ENCODE measurements at places on chromosomes 7 and 10.
A peak's percentile ranks its signal among the peaks of the same experiment; 100 is the strongest.

DNA sequence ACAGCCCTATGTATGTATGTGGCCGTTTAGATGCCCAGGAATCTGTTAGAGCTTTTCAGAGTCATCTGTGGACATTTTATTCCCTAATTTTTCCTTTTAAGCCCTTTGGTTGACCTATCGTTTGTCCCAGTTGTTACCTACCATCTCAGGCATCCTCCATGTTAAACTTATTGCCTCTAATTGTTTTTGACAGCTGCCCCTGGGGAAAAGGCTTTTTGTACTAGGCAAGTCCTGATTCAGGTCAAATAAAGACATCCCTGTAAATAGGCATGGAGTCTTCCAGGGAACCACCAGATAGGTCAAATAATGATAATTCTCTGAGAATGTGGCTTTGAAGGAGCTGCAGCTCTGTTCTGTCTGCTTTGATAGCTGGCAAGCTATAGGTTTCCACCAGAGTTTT is 87.7 kb upstream of the CYP26C1 start:
- DNase-seq, result no peak

DNA sequence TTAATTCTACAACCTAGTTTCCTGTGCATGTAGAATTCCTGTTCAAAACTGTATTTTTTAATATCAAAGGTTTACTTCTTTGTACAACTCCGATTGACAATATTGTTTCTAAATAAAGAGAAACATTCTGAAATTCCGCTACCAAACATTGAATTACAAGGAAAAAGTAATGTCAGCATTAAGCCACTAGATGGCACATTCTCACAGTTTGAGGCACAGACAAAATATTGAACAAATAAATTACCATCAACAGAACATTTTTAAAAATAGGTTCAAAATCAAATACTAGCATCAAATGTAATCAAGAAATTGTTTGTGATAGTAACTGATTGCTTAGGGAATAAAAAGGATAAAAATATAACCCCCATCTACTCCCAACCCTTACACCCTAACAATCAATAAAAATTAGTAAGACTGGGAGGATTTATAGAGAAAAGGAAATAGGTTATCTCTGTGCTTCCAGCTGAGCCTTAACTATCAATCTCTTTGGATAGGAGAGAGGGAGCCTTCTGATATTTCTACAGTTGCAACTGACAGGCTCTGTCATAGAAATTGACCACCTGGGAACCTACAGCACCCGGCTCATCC is 86.6 kb upstream of the C7orf33 start:
- DNase-seq, result no peak

- no peak for DNase-seq
Measured at GRCh38 chr7:129670656-129671055, 59.1 kb downstream of the NRF1 start.

- DNase-seq, result no peak
Measured at GRCh38 chr10:130963786-130964522, 347.6 kb downstream of the TCERG1L start.

- peak; percentile 3 for DNase-seq
Measured at GRCh38 chr10:23069019-23069815, 26.2 kb upstream of the MSRB2 start.

DNA sequence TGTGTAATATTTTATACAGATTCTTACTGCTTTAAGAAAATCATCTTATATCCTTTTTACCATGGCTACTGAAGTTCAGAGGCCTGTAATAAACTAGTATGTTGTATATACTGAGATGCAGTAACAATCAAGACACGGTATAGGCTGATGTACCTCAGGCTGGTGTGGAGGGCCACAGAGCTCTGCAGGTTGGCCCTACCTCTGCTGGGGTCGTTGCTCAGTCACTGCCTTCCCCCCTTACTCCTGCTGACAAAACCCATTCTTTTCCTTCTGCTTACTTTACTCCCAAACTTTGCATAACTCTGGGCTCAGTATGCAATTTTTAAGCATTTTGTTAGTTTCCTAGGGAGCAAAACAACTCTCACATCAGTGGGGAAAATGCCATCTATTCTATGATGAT is 200.1 kb upstream of the FOXP2 start:
- no peak for DNase-seq

- DNase-seq, result no peak
Measured at GRCh38 chr7:16759840-16760239, 6.3 kb downstream of the TSPAN13 start.

GRCh38 chr10:114024876-114025610 is 18.6 kb upstream of the ADRB1 start:
- DNase-seq, result no peak

DNA sequence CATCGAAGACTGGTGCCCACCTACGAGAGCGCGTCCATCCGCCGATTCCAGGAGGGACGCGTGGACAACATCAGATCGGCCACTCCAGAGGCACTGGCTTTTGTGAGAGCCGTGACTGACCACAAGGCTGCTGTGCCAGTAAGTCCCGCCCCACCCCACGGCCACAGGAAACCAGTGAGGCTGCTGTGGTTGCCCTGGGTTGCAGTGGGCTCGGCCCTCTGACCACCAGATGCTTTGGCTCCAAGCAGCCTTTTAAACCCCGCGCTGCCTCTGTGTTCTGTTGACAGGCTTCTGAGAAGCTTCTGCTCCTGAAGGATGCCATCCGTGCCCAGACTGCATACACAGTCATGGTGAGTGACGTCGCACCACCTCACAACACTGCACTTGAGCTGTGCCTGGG is 24.4 kb upstream of the C10orf53 start:
- no peak for DNase-seq

- DNase-seq, result no peak
Measured at GRCh38 chr10:118216571-118217170, 125.5 kb downstream of the FAM204A start.

DNA sequence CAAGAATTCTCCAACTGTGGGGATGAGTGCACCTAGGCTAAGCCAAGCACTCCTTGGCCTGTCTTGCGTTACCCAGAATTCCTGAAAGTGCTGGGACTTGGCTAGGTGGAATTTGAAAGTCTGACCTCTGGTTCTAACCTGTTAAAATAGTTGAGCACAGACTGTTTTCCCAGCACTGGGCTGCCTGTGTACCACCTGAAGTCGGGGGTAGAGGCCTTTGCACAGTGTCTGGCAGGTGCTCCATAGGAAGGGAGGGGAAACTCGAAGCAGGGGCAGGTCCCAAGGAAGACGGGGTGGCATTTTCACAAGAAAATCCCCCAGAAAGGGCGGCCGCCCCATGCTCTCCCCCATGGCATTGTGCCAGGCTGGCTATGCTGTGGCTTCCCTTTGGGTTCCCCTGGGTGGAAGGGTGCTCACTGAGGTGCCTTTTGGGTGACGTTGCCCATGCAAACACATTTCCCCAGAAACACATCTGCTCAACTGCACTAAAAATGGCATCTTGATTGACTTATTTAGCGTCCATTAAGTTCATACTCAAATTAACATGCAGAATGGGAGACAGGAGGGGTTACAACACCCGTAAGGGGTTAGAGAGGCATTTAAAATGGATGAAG is 62.9 kb downstream of the SYPL1 start:
- no peak for DNase-seq

- peak; percentile 32 for DNase-seq
Measured at GRCh38 chr10:102918817-102919245, 737 bp downstream of the CNNM2 start.

- DNase-seq, result no peak
Measured at GRCh38 chr10:48505394-48506112, 99.3 kb downstream of the ARHGAP22 start.

- DNase-seq, result no peak
Measured at GRCh38 chr7:5206686-5207085, 16.7 kb downstream of the WIPI2 start.

DNA sequence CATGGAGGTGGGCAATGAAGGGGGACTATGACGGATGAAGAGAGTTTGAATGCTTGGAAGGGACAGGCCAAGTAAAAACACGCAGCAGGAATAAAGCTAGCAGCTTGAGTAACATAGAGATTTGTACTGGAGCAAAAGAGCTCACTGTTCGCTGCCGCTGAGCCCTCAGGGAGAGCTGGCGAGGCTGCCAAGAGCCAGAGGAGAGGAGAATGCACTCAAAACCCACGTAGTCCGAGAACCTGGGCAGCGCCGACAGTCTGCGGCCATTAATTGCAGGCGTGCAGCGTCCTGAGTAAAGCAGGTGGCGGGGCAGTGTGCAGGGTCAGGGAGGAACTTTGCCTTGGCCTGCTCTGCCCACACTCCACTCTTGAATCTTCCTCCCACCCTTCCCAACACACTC is 68.2 kb downstream of the SLC37A3 start:
- no peak for DNase-seq

- DNase-seq, result no peak
Measured at GRCh38 chr10:33390046-33390445, 55.6 kb upstream of the NRP1 start.

- DNase-seq, result no peak
Measured at GRCh38 chr10:15124908-15125307, 27.8 kb downstream of the RPP38 start.

DNA sequence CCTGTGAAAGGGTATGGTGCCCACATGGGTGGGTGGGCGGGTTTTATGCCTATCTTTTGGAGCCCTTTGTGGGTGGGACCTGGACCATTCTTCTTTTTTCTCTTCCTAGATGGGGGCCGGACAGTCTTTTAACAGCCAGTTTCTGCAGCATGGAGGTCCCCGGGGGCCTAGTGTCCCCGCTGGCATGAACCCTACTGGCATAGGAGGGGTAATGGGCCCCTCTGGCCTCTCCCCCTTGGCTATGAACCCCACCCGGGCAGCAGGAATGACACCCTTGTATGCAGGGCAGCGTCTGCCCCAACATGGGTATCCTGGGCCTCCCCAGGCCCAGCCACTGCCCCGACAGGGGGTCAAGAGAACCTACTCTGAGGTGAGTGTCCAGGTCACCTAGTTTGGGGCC is 9.1 kb downstream of the ZMIZ2 start:
- DNase-seq, result no peak

DNA sequence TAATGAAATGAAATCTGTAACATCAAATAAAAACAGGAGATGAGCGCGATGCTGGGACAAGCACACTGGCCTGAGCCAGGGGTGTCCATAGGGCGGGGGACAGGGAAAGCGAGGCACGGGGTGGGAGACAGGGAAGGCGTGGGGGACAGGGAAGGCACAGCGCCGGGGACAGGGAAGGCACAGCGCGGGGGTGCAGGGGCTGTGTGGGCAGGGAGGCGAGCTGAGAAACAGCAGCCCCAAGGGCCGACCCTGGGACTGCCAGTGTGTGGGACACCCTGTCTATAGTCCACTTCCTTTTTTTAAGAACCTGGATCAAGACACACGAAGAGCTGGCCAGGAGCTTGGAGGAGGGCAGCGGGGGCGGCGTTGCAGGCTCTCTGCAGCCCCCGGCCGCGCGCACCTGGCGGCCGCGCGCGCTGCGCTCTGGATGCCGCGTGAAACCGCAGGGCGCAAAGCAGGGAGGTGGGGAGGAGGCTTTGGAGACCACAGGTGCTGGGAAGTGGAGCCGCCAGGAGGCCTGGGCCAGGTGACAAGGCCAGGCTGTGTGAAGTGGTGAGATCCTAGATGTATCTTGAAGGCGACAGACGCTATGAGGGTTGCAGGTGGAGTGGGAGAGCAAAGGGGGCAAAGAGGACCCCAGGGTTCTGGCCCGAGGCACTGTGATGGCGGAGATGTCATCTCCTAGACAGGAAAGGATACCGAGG is 157.7 kb downstream of the COBL start:
- DNase-seq, result no peak

DNA sequence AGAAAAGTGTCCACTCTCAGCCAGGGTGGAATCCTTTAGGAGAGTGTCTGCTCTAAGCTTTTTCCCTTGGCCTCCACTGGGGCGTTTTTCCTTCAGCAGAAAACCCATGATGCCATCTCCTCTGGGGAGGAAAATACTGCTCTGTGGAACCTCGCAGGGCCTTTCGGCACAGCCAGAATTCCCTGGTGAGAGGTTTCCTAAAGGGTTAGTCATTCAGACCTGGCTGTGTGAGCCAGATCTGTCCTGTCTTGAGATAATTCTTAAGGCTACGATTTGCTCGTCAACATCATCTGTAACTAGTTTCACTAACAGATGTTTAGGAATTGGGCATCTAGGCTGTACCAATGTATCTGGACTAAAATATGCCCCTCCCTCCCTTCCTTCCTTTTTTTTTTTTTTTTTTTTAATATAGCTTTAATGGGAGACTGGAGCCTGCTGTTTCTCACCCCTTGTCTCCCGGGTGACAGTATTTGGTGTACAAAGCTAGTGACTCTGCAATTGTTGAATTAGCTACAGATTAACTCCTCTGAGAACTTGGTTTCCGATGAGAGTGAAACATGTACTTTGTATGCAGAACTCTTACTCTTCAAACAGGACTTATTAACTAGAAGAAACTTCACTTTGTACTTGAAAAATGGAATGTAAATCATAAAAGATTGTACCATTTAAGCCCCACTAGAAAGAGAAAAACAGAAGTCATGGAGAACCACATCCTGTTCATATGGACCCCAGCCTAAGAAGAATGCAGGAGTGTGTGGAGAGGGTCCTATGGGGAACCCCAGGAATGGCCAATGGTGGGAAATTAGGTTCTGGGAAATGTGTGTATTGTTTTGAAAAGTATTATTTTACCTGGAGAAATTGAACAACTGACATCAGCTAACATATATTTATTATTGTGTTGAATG is 230.9 kb downstream of the CAMK1D start:
- no peak for DNase-seq

GRCh38 chr7:1703441-1703840 is 33.4 kb downstream of the ELFN1 start:
- no peak for DNase-seq

DNA sequence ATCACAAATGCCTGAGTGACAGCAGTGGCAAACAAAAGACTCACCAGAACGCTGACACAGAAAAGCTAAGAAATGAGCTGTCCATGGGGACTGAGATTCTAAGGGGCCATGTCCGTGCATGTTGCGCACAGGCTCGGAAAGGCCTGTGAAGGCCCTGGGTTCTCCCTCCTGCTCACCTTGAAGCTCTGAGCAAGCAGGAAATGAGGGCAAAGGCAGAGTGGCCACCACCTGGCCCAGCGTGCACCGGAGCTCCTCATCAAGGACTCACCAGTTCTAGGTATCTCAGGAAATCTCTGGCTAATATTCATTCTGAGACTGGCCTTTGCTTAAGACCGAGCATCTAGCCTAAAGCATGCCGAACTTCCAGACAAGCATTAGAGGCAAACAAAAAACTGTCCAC is 52.7 kb downstream of the MAD1L1 start:
- no peak for DNase-seq

GRCh38 chr7:43513251-43513650 is 69.7 kb upstream of the STK17A start:
- DNase-seq, result no peak

GRCh38 chr7:28939367-28939766 is 18.8 kb downstream of the TRIL start:
- DNase-seq, result no peak

GRCh38 chr10:9608602-9609001 is 1409.1 kb upstream of the CELF2 start:
- DNase-seq, result no peak

GRCh38 chr10:62744136-62744535 is 60.4 kb upstream of the ADO start:
- no peak for DNase-seq

GRCh38 chr7:28920424-28920823 is 37.7 kb downstream of the TRIL start:
- no peak for DNase-seq

- DNase-seq, result no peak
Measured at GRCh38 chr7:69204943-69205342, 393.3 kb upstream of the AUTS2 start.

Measured in stimulated activated naive CD4-positive, alpha-beta T cell treated with Interleukin-2 at 50 U/mL for 16 hours (primary cell).